ENCODE measurements at places on chromosomes 2 and 18.

DNA sequence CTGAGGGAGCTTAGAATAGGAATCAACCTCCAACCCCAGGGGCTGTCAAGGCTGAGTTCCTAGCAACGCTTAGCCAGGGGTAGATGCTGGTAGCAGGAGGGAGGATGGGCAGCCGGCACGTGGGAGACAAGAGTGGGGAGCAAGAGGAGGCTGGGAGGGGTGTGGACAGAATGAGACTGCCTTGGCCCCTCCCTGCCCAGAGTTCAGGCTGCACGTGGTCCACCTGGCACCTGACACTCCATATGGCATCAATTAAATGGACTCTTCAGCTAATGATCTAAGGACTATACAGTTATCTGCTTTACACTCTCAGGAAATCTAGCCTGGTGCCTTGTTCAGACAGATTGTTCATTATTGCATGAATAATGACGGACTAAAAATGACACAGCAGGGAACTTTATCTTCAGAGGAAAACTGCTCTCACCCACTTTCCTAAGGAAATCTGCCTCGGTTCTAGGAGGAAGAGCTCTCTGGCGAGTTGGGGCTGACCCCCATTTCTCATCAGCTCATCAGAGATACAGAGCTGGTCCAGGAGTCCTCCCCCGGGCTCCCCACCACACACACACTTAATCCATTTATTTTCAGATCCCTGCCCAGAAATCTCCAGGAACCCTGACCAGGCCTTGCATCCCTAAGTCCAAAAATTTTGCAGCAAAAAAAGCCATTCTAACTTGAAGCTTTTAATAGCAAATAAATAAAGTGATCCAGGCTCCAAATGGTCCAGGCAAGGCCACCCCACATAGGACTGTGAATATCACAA lies 102.1 kb upstream of the CDC42EP3 start:
- no peak for DNase-seq

DNA sequence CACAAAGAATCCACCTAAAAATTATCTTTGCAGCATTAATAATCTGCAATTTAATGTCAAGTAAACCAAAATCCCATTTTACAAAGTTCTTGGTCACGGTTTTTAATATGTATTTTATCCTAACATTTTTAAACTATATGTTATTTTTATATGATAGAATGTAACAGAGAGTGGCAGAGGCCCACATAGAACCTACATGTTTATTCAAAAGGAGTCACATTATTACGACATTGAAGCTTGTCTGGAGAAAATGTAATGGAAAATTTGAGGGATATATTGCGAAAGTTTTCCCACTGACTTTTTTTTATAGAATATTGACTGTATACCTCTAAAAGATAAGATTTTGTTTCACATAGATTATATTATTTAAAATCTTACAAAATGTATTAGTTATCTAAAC lies 89.7 kb upstream of the COL3A1 start:
- no peak for DNase-seq

- no peak for DNase-seq
These were observed 242.6 kb upstream of the TCF4 start for GRCh38 chr18:55830544-55830943.

- no peak for DNase-seq
These were observed 372.4 kb downstream of the CMPK2 start for GRCh38 chr2:6493266-6493665.

DNA sequence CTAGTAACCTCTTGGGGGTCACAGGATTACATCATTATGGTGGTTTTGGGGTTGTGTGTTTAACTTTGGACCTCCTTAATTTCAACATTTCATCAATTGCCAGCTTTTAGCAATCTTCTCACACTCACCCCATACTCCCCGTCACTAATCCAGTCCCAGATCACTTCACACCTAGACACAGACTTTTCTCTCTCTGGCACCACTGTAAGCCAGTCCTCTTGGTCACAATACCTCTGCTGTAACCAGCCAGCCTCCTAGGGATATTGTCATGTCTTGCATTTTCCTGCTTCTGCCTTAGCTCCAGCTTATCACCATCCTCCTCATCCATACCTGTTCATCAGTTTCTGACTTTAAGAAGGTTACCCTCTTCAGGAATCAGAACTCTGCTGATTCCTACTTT lies 1.6 kb upstream of the STK17B start:
- DNase-seq = no peak

DNA sequence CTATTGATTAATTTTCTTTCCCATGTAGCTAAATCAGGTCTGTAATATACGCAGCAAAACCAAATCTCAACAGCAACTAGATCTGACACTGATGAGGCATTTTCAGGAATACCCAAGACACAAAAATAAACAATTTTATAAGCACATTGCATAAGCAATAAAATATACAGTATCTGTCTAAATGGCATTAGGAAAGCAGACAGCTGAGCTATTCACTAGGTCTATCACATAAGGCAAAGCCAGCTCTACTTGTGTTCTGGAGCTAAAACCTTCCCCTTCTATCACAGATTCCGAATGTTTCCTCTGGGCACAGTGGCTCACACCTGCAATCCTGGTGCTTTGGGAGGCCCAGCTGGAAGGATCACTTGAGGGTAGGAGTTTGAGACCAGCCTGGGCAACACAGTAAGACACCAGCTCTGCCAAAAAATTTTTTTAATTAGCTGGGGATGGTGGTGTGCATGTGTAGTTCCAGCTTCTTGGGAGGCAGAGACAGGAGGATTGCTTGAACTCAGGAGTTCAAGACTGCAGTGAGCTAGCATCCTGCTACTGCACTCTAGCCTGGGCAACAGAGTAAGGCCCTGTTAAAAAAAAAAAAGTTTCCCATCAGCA lies 21.1 kb downstream of the PTPN2 start:
- DNase-seq = no peak

DNA sequence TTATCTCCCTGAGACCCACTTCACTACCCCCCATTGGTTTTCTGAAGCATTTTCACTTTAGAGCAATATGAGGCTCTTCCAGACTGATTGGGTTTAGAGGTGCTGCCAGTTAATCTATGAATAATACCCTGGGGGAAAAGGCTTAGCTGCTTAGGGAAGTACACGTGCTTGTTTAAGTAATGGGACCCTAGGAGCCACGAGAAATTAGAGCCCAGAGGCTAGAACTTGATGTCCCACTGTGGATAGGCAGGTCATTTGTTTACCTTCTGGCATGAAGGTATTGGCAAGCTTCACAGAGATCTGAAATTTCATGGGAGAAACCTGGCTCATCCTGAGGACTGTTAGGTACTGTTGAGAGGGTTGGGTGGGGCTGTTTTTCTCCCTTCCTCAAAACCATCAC lies 59.7 kb downstream of the CLIP4 start:
- no peak for DNase-seq

DNA sequence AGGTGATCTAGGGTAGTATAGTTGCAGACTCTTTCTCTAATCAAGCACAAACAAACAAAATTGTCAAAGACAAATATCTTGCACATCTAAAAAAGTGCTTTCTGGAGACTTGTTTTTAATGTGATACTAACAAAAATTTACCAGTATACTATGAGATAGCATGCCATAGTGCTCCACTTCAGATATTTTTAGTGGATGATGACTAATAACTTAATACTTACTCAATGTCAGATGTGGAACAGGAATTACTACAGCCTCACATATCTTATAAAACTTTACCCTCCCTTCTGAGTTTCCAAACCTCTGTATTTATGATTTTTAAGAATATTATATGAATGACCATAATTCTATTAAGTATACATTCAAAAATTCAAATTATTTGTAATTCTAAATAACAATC lies 1162.0 kb upstream of the SLC39A10 start:
- DNase-seq = no peak

DNA sequence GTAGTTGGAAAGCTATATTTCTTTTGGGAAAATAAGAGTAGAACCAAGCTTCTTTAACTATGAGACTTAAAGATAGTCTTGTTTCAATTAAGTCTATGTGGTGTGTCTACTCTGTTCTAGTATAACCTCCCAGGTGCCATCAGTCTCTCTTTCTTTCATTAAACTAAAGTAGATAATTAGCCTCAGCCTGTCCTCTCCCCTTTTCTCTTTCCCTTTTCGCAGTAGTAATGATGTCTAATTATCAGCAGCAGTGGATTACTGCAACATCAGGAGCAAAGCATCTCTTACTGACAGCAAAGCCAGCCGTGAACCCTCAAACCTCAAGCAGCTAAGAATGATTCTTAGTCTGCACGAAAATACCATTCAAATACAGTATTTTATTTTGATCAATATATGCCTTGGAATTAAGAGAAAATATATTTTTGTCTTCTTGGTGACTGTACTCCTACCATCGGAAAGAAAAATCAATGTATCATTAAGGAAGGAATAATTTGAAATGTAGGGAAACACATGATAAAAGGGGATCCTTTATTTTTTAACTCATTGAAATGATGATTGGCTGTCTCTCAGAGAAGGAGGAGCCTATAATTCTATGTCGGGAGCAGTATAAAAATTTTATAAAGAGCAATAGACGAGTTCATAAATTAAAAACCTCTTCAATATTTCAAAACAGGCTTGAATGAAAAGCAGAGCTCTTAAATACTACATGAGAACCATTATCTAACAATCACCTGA lies 4.5 kb downstream of the NOL4 start:
- DNase-seq = no peak

- no peak for DNase-seq
These were observed 27.9 kb downstream of the RIF1 start for GRCh38 chr2:151437630-151438029.

DNA sequence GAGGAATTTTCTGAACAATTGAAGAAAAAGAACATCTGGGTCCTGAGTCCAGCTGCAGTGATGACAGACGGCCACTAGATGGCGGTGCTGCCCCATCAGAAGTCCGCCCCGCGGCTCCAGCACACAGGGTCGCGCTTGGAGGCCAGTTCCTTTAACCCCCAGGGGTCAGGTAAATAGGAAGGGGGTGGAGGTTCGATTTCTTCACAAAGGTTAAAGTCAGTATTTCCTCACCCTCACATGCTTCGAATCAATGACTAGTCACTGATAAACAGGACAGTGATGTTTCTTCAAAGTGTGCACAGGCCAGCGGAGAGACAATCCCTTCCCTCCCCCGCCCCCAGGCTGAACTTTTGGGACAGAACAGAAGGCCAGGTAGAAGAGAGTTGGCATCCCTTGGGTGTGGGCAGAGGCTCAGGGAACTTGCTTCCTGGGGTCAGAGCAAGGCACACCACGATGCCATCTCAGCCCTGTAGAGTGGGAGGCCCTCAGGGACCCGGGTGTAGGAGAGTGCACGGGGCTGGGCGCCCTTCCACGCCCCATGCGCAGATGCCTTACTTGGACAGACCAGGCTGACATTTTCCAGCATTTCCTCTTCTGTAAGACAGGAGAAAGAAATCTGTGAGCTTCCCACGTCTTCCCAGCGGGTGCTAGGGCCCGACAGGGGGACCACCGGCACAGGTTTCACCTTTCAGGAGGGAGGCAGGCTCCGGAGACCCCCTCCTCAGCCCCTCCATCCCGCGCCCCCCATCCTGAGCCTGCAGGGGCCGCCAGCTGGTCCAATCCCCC lies 722 bp downstream of the APOB start:
- peak; percentile 87 for DNase-seq

GRCh38 chr2:1618191-1618961 lies 125.9 kb downstream of the PXDN start:
- DNase-seq = no peak

- no peak for DNase-seq
These were observed 476.7 kb upstream of the RAB6C start for GRCh38 chr2:129502781-129503180.

GRCh38 chr18:66209656-66210055 lies 394.2 kb downstream of the CDH19 start:
- no peak for DNase-seq

DNA sequence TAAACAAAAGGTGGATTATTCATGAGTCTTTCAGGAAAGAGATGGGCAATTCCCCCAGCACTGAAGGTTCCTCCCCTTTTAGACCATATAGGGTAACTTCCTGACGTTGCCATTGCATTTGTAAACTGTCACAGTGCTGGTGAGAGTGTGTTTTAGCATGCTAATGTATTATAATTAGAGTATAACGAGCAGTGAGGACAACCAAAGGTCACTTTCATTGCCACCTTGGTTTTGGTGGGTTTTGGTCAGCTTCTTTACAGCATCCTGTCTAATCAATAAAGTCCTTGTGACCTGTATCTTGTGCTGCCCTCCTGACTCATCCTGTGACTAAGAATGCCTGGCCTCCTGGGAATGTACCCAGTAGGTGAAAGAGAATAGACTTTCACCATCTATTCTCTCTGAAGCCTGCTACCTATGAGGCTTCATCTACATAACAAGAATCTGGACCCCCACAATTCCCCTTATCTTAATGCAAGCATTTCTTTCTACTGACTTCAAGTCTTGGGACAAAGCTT lies 148.7 kb downstream of the CABLES1 start:
- DNase-seq = no peak

- no peak for DNase-seq
These were observed 33.5 kb upstream of the CCDC93 start for GRCh38 chr2:118047380-118047826.

- DNase-seq = no peak
These were observed 24.0 kb upstream of the SLC39A10 start for GRCh38 chr2:195632856-195633572.

DNA sequence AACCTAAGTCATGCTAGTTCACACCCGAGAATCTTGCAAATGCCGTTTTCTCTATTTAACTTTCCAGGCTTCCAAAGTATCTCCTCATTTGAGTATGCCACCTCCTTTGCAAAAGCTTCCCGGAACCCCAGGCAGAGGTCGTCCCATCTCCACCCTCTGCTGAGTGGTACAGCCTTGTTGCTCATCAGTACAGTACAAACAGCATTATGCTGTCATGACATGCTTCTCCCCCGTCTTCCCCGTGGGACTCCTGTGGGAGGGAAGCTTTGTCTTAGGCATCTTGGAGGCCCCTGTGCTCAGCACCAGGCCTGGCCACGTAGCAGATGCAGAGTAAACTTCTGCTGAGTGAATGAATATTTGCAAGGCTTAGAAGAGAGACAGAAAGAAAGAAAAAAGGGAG lies 102.7 kb downstream of the CDCA7 start:
- no peak for DNase-seq

- DNase-seq = no peak
These were observed 273.3 kb downstream of the NDUFA10 start for GRCh38 chr2:239751679-239752355.

DNA sequence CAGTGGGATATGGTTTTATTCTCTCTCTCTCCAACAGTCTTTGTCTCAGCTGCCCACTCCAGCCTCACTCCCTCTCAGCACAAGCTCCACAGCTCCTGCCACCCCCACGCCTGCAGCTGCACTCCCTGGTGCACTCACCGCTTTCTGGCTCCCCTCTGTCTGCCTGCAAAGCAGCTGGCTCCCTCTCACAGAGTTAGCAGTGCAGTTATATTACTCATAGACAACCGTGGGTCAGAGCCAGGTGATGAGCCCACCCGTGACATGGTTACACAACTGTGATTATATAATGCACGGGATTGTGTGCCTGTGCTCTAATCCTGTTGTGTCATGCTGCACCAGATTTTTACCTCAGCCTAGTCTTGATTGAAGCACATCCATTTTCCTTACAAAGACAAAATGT lies 276.9 kb upstream of the CHAC2 start:
- peak; percentile 48 for DNase-seq
